Caki2 (cell line): ENCODE measurements at places on chromosomes 13 and 19. TPM values are rescaled to one million over a fixed set of nuclear protein-coding genes. Genes with fewer than 3 reads are reported as not detected.

DNA sequence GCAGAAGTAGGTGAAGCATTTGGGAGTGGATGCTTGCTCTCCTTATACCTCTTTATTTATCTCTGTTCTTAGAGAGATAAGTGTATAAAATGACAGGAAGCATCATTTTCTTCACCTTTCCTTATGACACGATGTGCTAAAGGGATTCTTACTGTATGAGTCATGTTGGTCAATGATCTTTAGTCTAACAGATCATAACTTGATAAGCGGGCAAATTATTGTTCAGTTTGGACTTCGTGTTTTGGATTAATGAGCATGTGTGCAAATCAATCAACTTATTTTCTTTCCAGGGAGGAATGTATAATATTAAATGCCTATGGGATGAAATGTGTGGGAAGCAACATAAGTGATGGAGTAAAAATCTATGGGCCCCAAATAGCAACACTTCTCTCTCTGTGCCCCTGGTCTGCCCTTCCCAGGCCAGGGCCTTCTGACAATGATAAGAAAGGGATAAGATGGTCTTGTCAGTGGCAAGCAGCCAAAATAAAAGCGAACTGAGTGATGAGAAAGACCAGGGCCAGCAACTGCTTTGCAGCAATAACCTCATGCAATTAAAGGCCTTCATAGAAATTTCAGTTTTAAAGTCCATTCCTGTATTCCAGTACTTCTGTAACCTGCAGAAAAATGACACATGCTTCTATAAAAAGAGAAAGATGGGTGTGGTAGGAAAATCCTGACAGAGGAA, 61.4 kb downstream of the SLC10A2 start:
- no peak for DNase-seq

DNA sequence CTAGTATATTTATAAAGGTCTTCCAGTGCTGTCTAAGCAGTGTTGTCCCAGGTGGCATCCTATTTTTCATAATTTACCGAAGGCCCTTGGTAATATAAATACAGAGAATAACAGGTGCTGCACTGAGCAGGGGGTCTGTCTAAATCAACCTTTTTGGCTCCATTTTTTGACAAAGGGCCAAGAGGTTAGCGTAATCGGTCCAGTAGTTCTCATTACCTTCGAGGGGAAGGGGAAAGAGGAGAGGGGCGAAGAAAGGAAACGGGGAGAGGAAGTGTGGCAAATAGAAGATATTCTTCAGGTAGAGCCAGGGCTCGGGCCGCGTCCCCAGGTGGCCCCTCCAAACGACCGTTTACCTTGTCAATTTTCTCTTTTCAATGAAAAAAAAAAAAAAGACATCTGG, 749 bp upstream of the PAN3 start:
- no peak for DNase-seq

DNA sequence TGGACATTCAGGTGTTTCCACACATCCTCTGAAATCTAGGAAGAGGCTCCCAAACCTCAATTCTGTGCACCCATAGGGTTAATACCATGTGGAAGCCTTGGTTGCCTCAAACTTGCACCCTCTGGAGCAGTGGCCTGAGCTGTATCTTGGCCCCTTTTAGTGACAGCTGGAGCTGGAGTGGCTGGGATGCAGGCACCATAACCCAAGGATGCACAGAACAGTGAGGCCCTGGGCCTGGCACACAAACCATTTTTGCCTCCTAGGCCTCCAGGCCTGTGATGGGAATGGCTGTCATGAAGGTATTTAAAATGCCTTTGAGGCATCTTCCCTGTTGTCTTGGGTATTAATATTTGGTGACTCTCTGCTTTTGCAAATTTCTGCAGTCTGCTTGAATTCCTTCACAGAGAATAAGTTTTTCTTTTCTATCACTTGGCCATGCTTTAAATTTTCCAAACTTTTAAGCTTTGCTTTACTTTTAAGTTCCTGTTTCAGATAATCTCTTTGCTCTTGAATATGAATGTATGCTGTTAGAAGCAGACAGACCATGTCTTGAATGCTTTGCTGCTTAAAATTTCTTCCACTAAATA, 1594.5 kb upstream of the PCDH20 start:
- no peak for DNase-seq

DNA sequence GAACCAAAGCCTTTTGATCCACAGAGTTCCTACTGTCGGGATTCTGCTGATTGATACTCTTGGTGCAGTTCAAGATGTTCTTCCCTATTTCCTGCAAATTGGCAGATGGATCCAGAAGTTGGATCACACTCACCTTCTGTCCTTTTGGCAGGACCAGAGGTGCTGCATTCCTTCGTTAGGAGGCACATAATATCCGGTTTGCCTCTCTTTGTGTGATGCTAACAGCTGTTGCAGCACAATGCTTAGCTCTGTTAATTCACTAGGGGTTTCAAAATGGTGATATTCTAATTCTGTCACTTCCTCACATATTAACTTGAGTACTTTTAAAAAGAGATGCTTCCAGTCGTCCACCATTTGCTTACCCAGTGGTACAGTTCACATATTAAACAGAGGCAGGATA, 15.2 kb upstream of the CHST8 start:
- DNase-seq = no peak

The PLVAP gene
- total RNA-seq = not detected in 2 replicates

The CYP2B6 gene
- not detected in 2 replicates for total RNA-seq
